Activated naive CD4-positive, alpha-beta T cell treated with anti-CD3 and anti-CD28 coated beads, Interleukin-2, amount 50 U/mL, for 72 hours (primary cell): ENCODE measurements at places on chromosomes 3 and 15.

DNA sequence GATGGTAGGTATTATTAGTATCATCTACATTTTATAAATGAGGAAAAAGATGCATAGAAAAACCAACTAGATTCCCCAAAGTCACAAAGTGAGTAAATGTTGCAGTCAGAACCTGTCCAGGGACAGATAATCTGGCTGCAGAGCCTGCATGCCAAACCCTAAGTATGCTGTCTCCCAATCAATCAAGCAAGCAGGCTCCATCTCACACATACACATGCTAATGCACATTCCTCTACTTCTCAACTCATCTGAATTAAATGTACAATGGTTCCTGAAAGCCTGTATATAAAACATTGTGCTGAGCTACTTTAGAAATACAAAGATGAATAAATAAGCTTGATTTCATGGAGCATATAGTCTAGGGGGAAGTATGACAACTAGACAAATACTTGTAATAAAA lies 101.0 kb downstream of the CBLB start:
- DNase-seq = no peak

- DNase-seq = no peak
These were observed 97.1 kb downstream of the STRIT1 start for GRCh38 chr3:155196131-155197021.

- DNase-seq = no peak
These were observed 279.1 kb upstream of the PLSCR5 start for GRCh38 chr3:146884296-146884695.

- no peak for DNase-seq
These were observed 213.5 kb upstream of the PRICKLE2 start for GRCh38 chr3:64438812-64439211.

GRCh38 chr15:66845266-66845785 lies 143.3 kb downstream of the SMAD6 start:
- no peak for DNase-seq

GRCh38 chr3:106431721-106432120 lies 562.9 kb upstream of the CBLB start:
- DNase-seq = no peak

GRCh38 chr3:42214064-42214463 lies 51.9 kb downstream of the CCK start:
- no peak for DNase-seq

- no peak for DNase-seq
These were observed 259.3 kb downstream of the NAALADL2 start for GRCh38 chr3:175118382-175118941.

- DNase-seq = no peak
These were observed 9.7 kb upstream of the SLMAP start for GRCh38 chr3:57746156-57747010.

DNA sequence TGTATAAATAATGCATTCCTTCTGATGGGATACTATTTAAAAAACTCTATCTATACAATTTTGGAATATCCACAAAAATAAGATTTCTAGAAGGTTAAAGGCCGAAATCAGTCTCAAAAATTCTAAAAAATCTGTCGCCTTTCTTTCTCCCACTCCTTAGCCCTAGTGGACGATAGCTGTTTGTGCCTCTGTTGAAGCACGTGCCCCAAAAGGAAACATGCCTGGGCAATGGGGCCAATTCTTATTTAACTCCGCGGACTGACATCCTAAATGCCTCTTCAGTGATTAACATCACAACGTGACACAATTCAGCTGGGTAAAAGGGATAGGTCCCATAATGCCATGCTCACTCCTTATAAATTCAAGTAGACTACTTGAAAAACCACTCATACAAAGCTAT lies 65.1 kb downstream of the GAP43 start:
- DNase-seq = no peak

GRCh38 chr15:25180606-25181292 lies 226.0 kb downstream of the SNRPN start:
- peak; percentile 28 for DNase-seq
